T-helper 17 cell (primary cell): ENCODE measurements at places on chromosomes 7 and 10. TPM values are rescaled to one million over a fixed set of nuclear protein-coding genes. Genes with fewer than 3 reads are reported as not detected.

- DNase-seq: no peak
Observed at GRCh38 chr10:108771106-108771505, 1152.2 kb downstream of the XPNPEP1 start.

- no peak for DNase-seq
Observed at GRCh38 chr10:8568401-8568800, 513.9 kb downstream of the GATA3 start.

- no peak for DNase-seq
Observed at GRCh38 chr10:131553581-131553980, 242.1 kb upstream of the TCERG1L start.

DNA sequence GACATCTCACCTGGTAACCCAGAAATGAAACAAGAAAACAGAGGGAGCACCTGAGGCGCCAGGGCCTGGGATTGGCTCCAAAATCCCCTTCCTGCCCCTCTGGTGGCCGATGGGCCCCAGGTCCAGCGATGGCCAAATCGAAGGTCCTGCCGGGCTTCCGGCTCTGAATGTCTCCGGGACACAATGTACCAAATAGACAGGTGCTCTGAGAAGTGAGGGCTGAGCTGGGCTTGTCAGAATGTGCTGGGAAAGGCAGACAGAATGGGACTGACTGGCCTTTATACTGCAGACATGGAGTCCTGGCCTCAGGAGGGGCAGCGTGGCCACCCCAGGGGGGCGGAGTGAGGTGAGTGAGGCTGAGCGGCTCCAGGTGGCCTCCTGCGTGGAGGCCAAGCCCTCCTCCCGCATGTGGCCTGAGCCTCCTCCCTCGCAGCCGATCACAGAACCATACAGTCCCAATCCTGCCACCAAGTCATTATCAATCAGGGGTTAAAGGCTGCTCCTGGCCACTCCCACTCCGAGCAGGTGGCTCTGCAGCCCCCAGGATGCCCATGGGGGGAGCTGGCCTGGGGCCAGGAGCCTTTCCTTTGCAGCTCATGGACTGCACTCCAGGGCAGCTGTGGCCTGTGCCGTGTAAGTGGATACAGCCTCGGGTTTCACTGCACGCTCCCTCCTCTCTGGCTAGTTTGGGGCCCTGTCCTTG, 185.5 kb downstream of the ADARB2 start:
- no peak for DNase-seq

Gene TIMM23
- total RNA-seq: 23.8 TPM

DNA sequence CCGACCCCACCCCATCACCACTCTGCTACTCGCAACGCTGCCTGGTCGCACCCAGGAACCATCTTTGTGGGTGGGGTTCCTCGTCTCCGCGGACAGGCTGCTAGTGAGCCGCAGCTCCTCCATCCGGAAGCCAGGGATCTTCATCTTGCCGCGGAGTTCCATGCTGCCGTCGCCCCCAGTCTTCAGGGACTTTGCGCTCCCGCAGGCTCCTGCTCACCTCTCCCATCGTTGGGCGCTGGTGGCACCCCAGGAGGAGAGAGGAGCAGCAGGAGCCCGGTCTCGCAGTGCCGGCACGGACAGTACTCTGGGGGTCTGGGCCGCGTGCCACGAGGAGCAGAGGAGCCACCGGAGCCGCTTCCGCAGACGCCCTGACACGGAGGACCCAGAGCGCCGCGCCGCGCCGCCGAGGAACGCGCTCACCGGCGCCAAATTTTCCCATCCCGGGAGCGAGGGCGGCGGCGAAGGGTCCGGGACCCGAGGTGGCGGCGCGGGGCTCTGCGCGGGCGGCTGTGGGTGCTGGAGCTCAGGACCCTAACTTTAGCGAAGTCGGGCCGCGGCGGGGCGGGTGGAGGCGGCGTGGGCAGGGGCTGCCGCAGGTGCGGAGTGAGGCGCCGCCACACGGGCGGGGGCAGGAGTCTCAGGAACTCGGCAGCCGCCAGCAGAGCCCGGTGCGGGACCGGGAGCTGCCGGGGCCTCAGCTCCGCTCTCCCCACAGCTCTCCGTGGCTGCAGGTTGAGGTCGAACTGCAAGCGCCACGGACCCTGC, 750.1 kb upstream of the SORCS1 start:
- no peak for DNase-seq

Gene LRGUK
- 0.57 TPM for total RNA-seq

Gene CLCN1
- total RNA-seq: not detected

GRCh38 chr7:4225881-4226523, 456.1 kb upstream of the FOXK1 start:
- DNase-seq: no peak
